HuH-7.5 (cell line): ENCODE measurements at places on chromosomes 11 and 22.

- no peak for DNase-seq
These were observed 136.2 kb downstream of the ELP4 start for GRCh38 chr11:31645747-31646146.

GRCh38 chr11:95659088-95659487, 130.5 kb downstream of the FAM76B start:
- DNase-seq: no peak

GRCh38 chr11:61994981-61995380, 27.5 kb upstream of the FTH1 start:
- no peak for DNase-seq

GRCh38 chr22:43437871-43438475, 26.2 kb downstream of the MPPED1 start:
- DNase-seq: no peak

DNA sequence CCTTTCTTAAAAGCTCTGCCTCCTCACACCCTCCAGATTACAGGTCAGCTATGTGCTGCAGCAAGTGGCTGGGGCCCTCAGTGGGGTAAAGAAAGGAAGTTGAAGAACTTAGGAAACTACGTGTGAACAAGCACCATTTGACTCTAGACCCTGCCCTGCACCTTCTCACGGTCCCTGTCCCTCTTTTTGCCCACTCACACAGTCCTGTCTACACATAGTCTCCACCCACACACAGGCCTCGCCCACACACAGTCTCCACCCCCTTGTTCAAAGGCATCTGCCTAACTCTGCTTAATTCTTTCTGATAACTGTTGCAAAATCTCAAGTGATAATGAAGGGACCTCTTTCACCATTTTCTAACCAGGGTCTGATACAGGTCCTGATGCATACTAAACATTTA, 59.0 kb downstream of the TMPRSS5 start:
- no peak for DNase-seq

DNA sequence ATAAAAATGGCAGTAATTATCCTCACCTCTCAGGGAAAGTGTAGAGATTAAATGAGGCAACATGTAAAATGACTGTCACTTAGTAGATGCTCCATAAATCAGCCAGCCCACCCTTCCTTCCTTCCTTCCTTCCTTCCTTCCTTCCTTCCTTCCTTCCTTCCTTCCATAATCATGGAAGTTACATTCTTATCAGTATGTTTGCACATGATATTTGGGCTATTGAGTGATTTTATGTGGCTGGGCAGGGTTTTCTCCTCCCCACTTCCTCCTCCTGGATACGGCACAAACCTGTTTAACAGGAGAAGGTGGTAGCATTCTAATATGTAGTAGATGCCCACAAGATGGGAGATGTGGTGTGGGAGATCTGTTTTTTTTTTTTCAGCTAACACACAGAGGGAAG, 11.9 kb downstream of the LYVE1 start:
- DNase-seq: no peak

- no peak for DNase-seq
These were observed 632.7 kb upstream of the CHORDC1 start for GRCh38 chr11:90855531-90855930.

DNA sequence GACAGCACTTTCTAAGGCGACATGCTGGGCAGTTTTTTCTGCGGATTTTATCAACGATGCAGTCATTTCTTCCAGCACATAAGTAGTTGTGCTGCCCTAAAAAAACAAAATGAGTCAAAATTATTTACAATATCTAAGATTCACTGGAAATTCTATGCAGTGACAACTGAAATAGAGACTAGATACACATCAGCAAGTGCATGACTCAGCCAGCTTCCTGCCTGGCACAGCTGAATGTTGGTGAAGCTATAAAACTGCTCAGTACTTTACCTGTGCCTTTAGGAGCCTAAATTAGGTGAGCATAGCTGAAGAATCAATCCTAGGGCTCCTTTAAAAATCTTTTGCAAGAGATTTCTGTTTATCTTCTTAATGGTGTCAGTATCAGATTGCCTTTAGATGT, 37.8 kb downstream of the PGR start:
- no peak for DNase-seq

DNA sequence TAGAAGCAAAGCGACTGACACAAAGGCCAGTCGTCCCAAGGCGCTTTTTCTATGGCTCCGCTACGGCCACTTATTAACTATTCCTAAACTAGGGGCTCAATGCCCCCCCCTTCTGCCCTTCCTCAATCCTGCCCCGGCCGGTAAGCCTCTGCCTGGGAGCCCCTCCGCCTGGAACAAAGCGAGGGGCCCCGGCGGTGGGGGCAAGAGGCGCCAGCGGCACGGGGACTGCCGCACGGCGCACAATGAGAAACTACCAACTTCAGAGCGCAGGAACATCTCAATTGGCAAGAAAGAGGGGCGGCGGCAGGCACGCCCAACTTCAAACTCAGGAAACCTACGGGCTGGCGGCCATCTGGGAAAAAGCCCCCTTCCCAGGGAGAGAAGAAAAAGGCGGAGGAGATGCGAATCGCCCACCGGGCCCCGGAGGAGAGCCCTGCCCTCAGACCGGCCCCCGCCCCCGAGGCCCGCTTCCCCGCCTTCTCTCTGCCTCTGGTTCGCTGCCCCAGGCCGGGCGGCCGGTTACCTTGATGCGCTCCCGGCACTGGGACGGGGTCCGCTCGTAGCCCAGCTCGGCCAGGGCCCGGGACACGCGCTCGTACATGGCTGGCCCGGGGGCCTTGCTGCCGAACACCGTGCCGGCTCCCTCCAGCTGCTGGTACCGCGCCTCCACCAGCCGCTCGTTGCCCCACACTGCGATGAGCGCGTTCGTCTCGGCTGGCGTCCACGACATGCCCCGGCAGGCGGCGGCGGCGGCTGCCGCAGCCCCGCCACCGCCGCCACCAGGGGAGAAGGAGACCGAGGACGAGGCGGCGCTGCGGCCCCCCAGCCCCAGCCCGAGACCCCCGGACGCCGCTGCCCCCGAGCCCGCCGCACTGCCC, 619 bp downstream of the MSANTD2 start:
- peak; percentile 22 for DNase-seq

DNA sequence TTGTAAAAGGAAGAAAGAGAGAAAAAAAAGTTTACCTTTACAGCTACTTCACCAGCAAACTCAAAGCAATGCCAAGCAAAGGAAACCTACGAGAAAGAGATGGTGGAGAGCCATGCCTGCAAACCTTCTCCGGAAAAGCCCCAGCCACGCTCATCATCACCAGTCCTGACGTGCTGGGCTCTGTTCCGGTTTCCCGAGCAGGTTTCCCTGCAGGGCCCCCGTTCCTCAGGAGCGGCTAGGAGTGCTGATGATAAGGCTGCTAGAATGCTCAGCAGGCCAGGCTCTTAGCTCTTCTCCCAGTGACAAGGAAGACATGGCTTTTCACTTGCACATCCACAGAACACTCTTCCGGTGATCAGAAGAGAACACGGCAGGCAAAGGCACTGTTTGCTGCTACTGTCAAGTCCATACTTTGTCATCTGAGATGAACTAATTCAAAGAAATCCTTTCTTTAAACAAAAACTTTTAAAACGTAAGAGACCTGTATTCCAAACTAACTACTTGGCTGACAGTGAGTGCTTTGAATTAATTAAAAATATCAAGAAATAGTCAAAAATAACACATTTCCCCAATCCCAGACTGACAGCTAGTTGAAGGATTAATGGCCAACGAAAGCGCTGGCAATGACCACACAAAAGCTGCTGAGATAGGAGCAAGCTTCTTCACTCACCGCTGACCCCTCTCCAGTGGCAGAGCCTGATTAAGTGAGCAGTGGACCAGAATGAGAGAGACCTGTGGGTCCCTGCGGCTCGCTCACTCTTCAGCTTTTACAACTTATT, 35.8 kb downstream of the DUSP8 start:
- no peak for DNase-seq

GRCh38 chr11:113201054-113201818, 113.1 kb upstream of the TTC12 start:
- DNase-seq: no peak

GRCh38 chr11:63687845-63688244, 6.5 kb downstream of the RTN3 start:
- DNase-seq: peak; percentile 5

GRCh38 chr22:20952544-20953341, 14.3 kb upstream of the AIFM3 start:
- DNase-seq: no peak

GRCh38 chr11:66015936-66016792, 4.4 kb downstream of the CST6 start:
- DNase-seq: no peak

GRCh38 chr22:27801616-27802345, at the start of gene MN1:
TSS of gene MN1 (minus strand) at chr22:27801756. CDS start at chr22:27800543, 1,213 bp downstream.
- peak; percentile 70 for DNase-seq

DNA sequence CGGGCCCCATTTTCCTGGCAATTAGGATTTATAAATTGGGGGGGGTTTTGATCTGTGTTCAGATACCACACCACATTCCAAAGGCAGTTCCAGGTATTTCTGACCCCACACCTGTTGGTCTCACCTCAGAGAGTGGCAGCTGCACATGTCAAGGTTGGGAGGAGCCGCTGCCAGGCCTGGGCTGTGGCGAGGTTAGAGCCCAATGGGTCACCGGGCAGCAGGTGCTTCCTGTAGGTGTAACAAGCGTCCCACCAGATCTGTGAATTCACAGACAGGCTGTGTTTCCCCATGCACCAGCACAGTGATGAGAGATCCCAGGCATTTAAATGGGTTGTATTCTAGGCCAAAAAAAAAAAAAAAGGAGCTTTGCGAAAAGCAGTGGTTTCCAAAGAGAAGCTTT, 58.6 kb downstream of the CABIN1 start:
- no peak for DNase-seq

DNA sequence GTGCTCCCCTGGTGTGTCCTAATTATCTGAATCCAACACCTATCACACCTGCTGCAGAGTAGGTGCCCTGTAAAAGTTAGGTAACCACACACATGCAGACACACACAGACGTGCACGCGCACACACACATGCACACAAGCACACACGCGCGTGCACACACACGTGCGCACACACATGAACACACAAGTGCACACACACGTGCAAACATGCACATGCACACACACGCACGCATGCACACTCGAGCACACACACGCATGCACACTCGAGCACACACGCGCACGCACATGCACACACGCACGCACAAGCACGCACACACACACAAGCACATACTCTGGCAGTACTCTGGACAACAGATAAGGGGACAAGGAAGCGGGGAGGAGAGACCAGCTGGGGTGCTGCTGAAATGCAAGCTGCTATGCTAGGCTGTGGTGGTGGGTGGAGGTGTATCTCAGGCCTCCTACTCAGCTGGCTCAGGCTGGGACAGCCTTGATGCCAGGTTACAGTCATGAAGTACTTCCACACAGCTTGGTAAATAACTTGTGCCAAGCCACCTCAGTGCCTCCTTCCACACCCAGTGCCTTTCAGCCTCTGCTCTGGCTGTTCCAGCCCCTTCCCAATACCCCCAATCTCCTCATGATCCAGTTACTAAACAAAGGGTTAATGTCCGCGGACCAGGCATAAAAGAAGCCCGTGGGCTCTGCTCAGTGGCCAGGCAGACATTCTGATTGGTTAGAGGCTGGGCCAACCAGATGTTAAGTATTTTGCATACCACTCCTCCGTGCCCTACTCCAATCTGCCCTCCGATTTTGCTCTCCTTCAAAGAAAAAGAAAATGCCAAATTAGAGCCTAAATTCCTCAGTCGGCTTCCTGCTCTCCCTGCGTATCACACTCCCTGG, 374.1 kb downstream of the TENM4 start:
- no peak for DNase-seq
